ENCODE measurements at places on chromosomes 2 and 18. TPM values are rescaled to one million over a fixed set of nuclear protein-coding genes. Genes with fewer than 3 reads are reported as not detected.

- H3K36me3 ChIP-seq = no peaks in the 10 kb centered on the region
- no peaks in the 10 kb centered on the region for H3K27me3 ChIP-seq
- H3K4me1 ChIP-seq = peaks cover 15% of the 10 kb centered on the region
Measured at GRCh38 chr2:234880551-234881211, 71.1 kb upstream of the SH3BP4 start.

- no peaks in the 10 kb centered on the region for H3K36me3 ChIP-seq
- DNase-seq = no peak
- no peaks in the 10 kb centered on the region for H3K27me3 ChIP-seq
- H3K4me3 ChIP-seq = no peak overlapping the region
- H3K27ac ChIP-seq = no peak overlapping the region
Measured at GRCh38 chr2:138962686-138963085, 182.5 kb upstream of the NXPH2 start.

DNA sequence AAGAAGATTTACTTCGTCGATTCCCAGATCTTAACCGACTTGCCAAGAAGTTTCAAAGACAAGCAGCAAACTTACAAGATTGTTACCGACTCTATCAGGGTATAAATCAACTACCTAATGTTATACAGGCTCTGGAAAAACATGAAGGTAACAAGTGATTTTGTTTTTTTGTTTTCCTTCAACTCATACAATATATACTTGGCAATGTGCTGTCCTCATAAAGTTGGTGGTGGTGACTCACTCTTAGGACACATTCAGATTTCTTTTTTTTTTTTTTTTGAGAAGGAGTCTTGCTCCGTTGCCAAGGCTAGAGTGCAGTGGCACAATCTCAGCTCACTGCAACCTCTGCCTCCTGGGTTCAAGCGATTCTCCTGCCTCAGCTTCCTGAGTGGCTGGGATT, 26.8 kb downstream of the MSH2 start:
- H3K4me1 ChIP-seq = peaks cover 5% of the 10 kb centered on the region
- no peak overlapping the region for H3K27ac ChIP-seq

- no peak overlapping the region for H3K27ac ChIP-seq
- no peak overlapping the region for H3K4me3 ChIP-seq
- no peak for DNase-seq
Measured at GRCh38 chr2:208013285-208014178, 11.8 kb downstream of the PLEKHM3 start.

- no peaks in the 10 kb centered on the region for H3K27me3 ChIP-seq
- no peak for DNase-seq
- peak overlapping the region; percentile 94 for H3K27ac ChIP-seq
- peaks cover 68% of the 10 kb centered on the region for H3K4me1 ChIP-seq
- no peaks in the 10 kb centered on the region for H3K36me3 ChIP-seq
- no peak overlapping the region for H3K4me3 ChIP-seq
Measured at GRCh38 chr2:85435981-85436835, 17.7 kb downstream of the SH2D6 start.

DNA sequence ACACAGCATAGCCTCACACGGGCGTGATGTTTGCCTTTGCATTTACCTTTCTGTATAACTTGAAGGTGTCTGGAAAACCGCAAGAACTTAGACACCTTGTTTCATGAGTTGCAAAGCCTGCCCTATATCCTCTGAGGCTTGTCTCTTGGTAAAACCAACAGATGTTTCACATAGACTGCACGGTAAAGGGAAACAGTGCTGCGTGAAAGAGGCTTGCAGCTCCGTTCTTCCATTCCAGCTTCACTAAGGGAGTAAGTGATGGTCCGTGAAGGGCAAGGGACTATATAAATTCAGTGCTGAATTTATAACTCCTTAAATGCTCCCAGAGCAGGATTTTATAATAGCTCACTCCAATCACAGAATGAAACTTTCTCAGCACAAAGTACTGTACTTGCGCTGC, 360.5 kb downstream of the SOX11 start:
- H3K36me3 ChIP-seq = no peaks in the 10 kb centered on the region
- DNase-seq = no peak
- H3K27ac ChIP-seq = no peak overlapping the region
- no peaks in the 10 kb centered on the region for H3K27me3 ChIP-seq

DNA sequence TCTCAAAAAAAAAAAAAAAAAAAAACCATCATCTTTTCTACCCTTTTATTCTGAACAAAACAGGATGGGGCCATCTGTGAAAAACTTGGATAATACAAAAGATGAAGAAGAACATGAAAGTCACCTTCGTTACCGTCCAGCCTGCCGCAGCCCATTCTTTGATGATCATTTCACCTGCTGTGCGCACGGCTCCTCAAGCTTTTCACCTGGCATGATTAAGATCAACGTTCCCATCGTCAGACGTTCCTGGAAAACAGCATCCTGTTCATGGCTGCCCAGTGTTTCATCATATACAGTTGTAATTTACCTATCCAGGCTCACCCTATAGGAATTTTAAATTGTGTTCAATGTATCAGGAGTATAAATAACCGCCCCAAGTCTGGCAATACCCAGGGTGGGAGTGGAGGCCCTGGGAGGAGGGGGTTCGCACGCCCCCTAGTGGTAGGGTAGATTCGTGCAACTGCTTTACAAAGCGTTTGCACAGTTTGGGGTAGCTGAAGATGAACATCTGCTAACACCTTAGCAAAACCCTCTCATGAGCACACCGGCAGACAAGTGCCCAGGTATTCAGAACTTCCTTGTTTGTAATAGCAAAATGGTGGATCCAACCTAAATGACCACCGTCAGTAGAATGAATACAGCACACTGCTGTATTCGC, 49.0 kb upstream of the GLI2 start:
- no peaks in the 10 kb centered on the region for H3K4me1 ChIP-seq
- peaks cover 14% of the 10 kb centered on the region for H3K27me3 ChIP-seq
- no peaks in the 10 kb centered on the region for H3K36me3 ChIP-seq
- no peak overlapping the region for H3K27ac ChIP-seq
- H3K4me3 ChIP-seq = no peak overlapping the region
- DNase-seq = no peak

- H3K36me3 ChIP-seq = no peaks in the 10 kb centered on the region
- no peak overlapping the region for H3K4me3 ChIP-seq
- H3K27ac ChIP-seq = no peak overlapping the region
- no peaks in the 10 kb centered on the region for H3K27me3 ChIP-seq
- DNase-seq = no peak
- no peaks in the 10 kb centered on the region for H3K4me1 ChIP-seq
Measured at GRCh38 chr2:225008179-225008856, 34.0 kb downstream of the DOCK10 start.

GRCh38 chr2:30679426-30680088, 127.7 kb downstream of the CAPN13 start:
- DNase-seq = peak; percentile 89
- no peak overlapping the region for H3K4me3 ChIP-seq
- H3K27ac ChIP-seq = no peak overlapping the region

- H3K27me3 ChIP-seq = peaks cover 9% of the 10 kb centered on the region
- H3K4me3 ChIP-seq = no peak overlapping the region
- DNase-seq = no peak
- no peaks in the 10 kb centered on the region for H3K4me1 ChIP-seq
Measured at GRCh38 chr2:232541961-232542714, 2.6 kb downstream of the CHRNG start.

GRCh38 chr2:1940679-1941078, 196.4 kb upstream of the PXDN start:
- no peaks in the 10 kb centered on the region for H3K36me3 ChIP-seq
- no peaks in the 10 kb centered on the region for H3K4me1 ChIP-seq
- no peak overlapping the region for H3K27ac ChIP-seq
- no peaks in the 10 kb centered on the region for H3K27me3 ChIP-seq
- no peak overlapping the region for H3K4me3 ChIP-seq
- no peak for DNase-seq

- H3K27ac ChIP-seq = no peak overlapping the region
- DNase-seq = no peak
- H3K27me3 ChIP-seq = no peaks in the 10 kb centered on the region
- H3K4me1 ChIP-seq = no peaks in the 10 kb centered on the region
Measured at GRCh38 chr2:151842830-151843690, 14.8 kb upstream of the ARL5A start.

DNA sequence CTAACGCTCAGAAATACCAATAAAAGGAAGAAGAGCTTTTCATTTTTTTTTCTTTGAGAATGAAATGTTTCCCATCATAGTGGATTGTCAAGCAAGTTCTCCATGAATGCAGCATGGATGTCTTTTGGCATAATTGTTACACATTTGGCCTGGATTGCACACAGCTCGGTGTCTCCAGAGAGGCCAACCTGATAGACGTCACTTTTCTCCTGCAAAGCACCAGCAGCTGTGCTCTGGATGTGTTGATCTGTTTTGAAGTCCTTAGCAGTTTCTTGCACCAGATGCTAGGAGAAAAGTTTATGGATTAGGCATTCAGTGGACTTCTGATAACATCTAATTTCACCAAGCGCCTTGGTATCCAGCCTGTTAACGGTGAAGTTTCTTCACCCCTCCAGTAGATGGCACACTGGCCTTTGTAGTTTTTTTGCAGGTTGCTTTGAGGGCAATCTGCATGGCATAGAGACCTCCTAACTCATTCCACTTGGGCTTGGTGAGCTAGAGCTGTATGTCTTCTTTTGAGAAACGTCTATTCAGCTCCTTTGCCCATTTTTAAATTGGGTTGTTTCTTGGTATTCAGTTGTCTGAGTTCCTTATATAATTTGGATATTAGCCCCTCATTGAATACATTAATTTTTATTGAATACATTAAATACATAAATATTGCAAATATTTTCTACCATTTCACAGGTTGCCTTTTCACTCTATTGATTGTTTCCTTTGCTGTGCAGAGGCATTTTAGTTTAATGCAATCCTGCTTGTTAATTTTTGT, 59.7 kb downstream of the PTH2R start:
- H3K4me1 ChIP-seq = no peaks in the 10 kb centered on the region
- H3K4me3 ChIP-seq = no peak overlapping the region
- no peak for DNase-seq
- H3K36me3 ChIP-seq = no peaks in the 10 kb centered on the region
- no peaks in the 10 kb centered on the region for H3K27me3 ChIP-seq
- H3K27ac ChIP-seq = no peak overlapping the region

- DNase-seq = peak; percentile 31
- H3K27ac ChIP-seq = no peak overlapping the region
- no peaks in the 10 kb centered on the region for H3K27me3 ChIP-seq
- H3K4me1 ChIP-seq = no peaks in the 10 kb centered on the region
Measured at GRCh38 chr2:31097962-31098613, 40.2 kb downstream of the GALNT14 start.

- no peak for DNase-seq
- H3K4me1 ChIP-seq = peaks cover 69% of the 10 kb centered on the region
- H3K27me3 ChIP-seq = no peaks in the 10 kb centered on the region
- H3K4me3 ChIP-seq = no peak overlapping the region
Measured at GRCh38 chr18:76475450-76476194, 19.4 kb downstream of the ZNF516 start.

DNA sequence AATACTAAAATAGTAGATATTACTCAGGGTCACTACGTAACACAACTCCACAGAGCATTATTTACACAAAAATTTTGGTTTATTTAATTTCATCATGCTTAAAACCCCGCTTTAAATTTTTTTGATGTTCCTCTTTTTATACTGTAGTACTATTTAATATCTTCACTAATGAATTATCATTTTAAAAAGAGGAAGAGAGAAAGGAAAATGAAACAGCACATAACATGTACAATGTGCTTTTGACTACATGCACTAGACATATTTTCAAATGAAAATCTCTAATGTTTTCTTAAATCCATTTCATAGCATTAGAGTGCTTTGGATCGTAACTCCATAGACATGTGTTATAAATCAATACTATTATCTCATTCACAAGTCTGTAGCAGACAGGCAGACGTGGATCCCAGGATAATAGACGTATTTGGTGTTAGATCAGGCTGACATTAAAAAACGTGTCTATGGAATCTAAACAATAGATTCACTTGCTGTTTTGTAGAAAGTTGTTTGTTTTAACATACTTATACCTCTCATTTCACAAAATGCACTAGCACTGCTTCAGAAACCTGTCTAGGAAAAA, 897.0 kb downstream of the CPS1 start:
- no peaks in the 10 kb centered on the region for H3K36me3 ChIP-seq
- DNase-seq = no peak
- H3K4me1 ChIP-seq = no peaks in the 10 kb centered on the region
- H3K27me3 ChIP-seq = no peaks in the 10 kb centered on the region
- no peak overlapping the region for H3K27ac ChIP-seq

GRCh38 chr2:68784915-68785314, 50.3 kb downstream of the ARHGAP25 start:
- no peaks in the 10 kb centered on the region for H3K27me3 ChIP-seq
- DNase-seq = no peak
- no peak overlapping the region for H3K27ac ChIP-seq
- H3K4me3 ChIP-seq = no peak overlapping the region
- H3K4me1 ChIP-seq = no peaks in the 10 kb centered on the region

GRCh38 chr18:22670914-22671313, 253.2 kb upstream of the CTAGE1 start:
- peaks cover 40% of the 10 kb centered on the region for H3K4me1 ChIP-seq
- H3K27ac ChIP-seq = no peak overlapping the region
- no peak for DNase-seq
- no peak overlapping the region for H3K4me3 ChIP-seq
- H3K27me3 ChIP-seq = no peaks in the 10 kb centered on the region

DNA sequence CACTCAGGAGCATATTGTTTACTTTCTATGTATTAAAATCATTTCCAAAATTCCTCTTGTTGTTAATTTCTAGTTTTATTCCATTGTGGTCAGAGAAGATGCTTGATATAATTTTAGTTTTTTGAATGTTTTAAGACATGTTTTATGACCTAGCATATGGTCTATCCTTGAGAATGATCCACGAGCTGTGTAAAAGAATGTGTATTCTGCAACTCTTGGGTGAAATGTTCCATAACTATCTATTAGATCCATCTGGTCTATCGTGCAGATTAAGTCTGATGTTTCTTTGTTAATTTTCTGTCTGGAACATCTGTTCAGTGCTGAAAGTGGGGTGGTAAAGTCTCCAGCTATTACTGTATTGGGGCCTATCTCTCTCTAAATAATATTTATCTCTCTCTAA, 83.3 kb upstream of the EPAS1 start:
- H3K4me3 ChIP-seq = no peak overlapping the region
- no peaks in the 10 kb centered on the region for H3K27me3 ChIP-seq
- no peaks in the 10 kb centered on the region for H3K4me1 ChIP-seq

- H3K36me3 ChIP-seq = no peaks in the 10 kb centered on the region
- peaks cover 27% of the 10 kb centered on the region for H3K4me1 ChIP-seq
- H3K4me3 ChIP-seq = peak overlapping the region; percentile 57
Measured at GRCh38 chr2:232632229-232632903, 1.0 kb upstream of the EFHD1 start.

DNA sequence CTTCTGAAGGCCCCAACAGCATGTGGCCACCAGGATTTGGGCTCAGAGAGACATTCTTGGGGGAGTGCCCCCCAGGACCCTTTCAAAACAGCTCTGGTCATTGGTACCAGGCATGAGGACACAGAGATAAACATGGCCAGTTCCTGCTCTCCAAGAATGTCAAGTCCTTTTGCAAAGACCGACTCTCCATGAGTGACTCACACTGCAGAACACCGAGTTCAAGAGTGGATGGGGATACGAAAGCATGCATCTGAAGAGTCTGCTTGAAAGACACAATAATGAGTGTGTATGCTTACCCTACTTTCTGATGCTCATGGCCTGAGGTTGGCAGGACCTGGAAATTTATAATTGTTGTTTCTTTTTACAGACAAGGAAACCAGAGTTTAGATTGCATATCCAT, 450.6 kb downstream of the TSN start:
- no peak overlapping the region for H3K4me3 ChIP-seq
- no peak for DNase-seq
- H3K27ac ChIP-seq = no peak overlapping the region
- H3K36me3 ChIP-seq = no peaks in the 10 kb centered on the region
- no peaks in the 10 kb centered on the region for H3K4me1 ChIP-seq

MREG gene
- total RNA-seq = 0.91 TPM

SLC23A3 gene
- total RNA-seq = 0.33 TPM

ECEL1 gene
- 0.66 TPM for total RNA-seq

MAPK4 gene
- total RNA-seq = 14.5 TPM

STARD6 gene
- not detected for total RNA-seq

NCK2 gene
- 130 TPM for total RNA-seq

SERPINB4 gene
- total RNA-seq = not detected
